Stimulated activated CD4-positive, alpha-beta T cell treated with anti-CD3 and anti-CD28 coated beads, Interleukin-4, amount 100 ng/mL, for 48 hours (primary cell): ENCODE measurements at places on chromosomes 7 and 10.

DNA sequence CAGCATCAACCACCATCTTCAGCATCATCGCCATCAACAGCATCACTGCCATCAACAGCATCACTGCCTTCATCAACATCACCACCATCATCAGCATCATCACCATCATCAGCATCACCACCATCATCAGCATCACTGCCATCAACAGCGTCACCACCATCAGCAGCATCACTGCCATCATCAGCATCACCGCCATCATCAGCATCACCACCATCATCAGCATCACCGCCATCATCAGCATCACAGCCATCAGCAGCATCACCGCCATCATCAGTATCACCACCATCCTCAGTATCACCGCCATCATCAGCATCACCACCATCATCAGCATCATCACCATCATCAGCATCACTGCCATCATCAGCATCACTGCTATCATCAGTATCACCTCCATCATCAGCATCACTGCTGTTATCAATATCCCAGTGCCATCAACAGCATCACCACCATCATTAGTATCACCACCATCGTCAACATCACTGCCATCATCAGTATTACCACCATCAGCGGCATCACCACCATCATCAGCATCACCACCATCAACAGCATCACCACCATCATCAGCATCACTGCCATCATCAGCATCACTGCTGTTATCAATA is 115.2 kb downstream of the RGS10 start:
- no peak for DNase-seq

- DNase-seq = no peak
Observed at GRCh38 chr7:158018098-158018762, 569.4 kb downstream of the PTPRN2 start.

DNA sequence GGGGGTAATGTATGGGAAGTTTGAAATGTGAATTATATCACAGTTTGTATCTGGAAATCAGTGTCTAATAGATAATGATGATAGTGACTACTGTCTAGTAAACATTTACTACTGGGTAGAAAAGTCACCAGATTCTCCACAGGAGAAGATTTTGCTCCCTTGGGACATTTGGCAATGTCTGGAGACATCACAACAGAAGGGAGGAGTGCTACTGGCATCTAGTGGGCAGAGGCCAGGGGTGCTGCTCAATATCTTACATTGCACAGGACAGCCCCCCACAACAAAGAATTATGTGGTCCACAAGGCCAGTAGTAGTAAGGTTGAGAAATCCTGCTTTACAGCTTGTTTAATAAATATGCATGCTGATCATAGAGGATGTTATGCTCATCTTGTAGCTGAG is 92.3 kb upstream of the PRPS1L1 start:
- DNase-seq = no peak

- DNase-seq = no peak
Observed at GRCh38 chr7:92056286-92056685, 78.0 kb downstream of the CYP51A1 start.

- DNase-seq = no peak
Observed at GRCh38 chr7:335358-336148, 45.6 kb downstream of the FOXL3 start.

DNA sequence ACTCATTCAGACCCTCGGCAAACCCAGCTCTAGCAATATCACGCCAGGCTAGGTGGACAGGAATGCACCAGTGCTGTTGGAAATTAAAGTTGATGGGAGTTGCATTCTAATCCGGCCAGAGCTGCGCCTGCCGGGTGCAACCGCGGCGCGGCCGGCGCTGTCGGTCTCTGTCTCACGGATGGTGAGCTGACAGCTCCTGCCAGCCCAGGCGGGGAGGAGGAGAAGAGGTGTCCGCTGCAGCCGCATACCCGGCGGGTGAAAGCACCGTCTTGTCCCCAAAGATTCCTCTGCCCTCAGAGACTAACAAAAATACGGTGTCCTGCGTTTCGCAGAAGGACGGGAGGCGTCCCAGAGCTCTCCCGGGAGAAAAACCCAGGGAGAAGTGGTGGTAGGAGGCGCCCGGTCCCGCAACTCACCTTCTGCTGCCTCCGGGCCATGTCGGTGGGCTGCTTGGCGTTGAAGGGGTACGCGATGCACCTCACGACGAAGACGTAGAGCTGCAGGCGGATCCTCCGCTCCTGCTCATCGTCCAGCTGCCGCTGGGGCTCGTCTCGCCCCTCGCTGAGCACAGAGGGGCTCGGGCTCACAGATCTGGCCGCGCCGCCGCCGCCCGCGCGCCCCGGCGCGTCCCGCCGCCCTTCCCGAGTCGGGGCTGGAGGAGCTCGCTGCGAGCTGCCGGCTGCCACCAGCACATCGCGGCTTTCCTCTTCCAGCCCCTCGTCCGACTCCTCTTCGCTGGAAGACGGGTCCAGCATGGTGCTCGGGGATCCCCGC is 490 bp downstream of the CADPS2 start:
- peak; percentile 0 for DNase-seq

DNA sequence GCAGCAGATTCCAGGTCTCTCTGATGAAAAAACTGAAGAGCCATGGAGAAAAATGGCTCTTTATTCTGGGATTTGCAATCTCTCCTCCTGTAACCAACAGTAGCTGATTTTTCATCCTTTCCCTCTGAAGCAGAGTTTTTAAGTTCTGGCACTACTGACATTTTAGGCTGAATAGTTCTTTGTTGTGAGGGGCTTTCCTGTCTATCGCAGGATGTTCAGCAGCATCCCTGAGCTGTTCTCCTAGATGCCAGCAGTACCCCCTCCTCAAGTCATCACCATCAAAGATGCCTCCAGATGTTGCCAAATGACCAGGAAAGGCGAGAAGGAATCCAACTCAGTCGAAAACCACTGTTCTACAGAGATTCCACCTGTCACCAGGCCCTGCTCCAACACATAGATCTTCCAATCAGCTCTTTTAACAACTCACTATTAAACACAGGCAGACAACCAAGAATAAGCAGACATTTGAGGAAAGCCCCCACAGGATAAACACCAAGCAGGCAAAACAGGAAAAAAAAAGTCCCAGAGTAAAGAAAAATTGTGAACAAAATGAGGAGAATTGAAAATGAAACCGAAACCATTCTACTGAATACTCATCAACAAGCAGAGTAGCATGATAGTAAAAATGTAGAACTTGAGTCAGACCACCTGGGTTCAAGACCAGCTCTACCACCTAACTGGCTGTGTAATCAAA is 124.8 kb downstream of the MPP7 start:
- no peak for DNase-seq

DNA sequence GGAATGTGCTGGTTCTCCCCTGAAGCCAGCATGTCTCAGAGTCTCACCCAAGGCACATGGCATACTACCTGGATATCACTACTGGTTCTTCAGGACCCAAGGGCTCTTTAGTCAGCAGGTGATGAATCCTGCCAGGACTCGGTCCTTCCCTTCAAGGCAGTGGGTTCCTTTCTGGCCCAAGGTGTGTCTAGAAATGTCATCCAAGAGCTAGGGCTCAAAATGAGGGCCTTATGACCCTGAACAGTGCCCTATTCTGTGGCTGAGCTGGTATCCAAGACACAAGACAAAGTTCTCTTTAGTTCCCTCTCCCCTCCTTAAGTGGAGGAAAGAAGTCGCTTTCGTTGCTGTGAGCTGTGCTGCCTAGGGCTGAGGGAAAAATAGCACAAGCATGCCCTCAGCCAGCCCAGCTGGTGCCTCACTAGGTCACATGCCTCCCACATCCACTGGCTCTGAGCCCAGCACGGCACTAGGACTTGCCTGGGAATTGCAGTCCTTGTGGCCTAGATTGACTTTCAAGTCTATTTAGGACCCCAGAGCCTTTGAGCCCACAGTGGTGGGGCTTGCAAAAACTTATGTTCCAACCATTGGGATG is 106.0 kb downstream of the BMS1 start:
- no peak for DNase-seq

DNA sequence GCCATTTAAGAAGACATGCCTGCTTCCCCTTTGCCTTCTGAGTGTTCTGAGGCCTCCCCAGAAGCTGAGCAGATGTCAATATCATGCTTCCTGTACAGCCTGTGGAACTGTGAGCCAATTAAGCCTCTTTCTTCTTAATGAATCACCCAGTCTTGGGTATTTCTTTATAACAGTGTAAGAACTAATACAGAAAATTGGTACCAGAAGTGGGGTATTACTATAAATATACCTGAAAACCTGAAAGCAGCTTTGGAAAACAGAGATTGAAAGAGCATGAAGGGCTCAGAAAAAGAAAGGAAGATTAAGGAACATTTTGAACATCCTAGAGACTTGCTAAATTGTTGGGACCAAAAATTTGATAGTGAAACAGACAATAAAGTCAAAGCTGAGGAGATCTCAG is 12.0 kb upstream of the RNF32 start:
- no peak for DNase-seq

GRCh38 chr7:44377134-44377463 is 51.7 kb upstream of the CAMK2B start:
- DNase-seq = no peak

GRCh38 chr10:113576852-113577251 is 24.0 kb downstream of the HABP2 start:
- no peak for DNase-seq

DNA sequence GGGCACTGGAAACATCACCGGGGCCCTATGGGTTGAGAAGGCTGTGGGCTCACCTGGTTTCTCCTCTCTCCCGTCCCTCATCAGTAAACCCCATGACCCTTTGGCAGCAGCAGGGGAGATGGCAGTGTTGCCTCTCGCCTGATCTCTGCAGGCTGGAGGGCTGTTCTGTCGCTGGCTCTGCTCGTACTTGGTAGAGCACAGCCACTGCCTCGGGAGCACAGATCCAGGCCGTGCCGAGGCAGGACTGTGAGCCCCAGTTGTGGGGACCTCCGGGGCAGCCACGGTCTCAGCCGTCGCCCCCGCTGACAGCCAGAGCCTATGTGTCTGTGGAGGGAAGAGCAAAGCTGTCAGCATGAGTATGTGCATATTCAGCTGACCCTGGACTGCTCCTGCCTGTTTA is 94.9 kb downstream of the PTPRE start:
- no peak for DNase-seq

GRCh38 chr7:74544706-74545469 is 91.2 kb downstream of the GTF2IRD1 start:
- no peak for DNase-seq

GRCh38 chr10:70293169-70293843 is 9.5 kb upstream of the NPFFR1 start:
- no peak for DNase-seq

DNA sequence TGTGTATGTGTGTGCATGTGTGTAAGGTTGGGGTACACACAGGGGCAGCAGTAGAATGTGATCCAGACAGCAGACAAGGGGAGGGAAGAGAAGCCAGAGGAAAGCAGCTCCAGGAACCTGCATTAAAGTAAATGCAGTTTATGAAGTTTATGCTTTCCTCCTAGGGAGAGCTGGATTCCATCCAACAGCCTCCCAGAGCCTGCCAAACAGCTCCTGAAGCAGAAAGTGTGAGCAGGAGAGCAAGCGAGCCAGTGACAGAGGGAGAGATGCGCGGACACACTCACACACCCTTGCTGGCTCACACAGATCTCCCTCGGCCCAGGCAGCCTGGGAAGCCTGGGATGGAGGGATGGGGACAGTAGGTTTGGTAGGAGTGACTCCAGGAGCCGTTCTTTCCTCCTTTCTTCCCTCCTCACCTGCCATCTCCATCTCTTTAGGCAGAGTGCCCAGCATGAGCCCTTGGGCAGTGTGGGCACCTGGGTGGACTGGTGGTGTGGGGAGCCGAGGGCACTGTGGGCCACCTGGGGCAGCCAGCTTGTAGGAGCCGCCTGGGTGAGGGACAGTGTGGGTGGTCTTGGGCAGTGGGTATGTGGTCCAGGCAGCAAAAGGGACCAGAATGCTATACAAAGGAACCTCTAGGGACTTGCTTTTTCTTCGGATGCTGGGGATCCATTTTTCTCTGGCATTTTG is 46.1 kb downstream of the PAX2 start:
- no peak for DNase-seq

- no peak for DNase-seq
Observed at GRCh38 chr10:31005895-31006294, 25.8 kb downstream of the ZNF438 start.
